HuH-7 (cell line): ENCODE measurements at places on chromosomes 2 and 18.

GRCh38 chr2:101788995-101789970 lies 91.8 kb downstream of the MAP4K4 start:
- no peak for DNase-seq

DNA sequence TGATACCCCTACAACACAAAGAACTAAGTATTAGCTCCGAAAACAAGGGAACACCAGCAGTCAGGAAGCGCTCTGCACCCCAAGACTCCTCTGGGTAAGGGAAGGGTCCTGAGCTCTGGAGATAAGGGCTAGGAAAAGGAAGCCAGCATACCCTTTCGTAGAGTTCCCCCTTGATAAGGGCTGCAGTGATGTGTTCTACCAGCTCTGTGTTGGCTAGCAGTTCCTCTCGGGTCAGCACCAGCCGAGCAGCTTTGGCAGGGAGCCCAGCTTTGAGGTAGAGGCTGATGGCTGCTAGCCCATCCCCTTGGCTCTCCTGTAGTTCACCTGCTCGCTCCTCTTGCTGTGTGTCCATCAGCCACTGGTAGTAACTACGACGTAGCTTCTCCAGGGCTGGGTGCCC lies 18.9 kb downstream of the KRTCAP3 start:
- no peak for DNase-seq

- DNase-seq: no peak
These were observed 13.1 kb downstream of the PIEZO2 start for GRCh38 chr18:11136241-11136640.

DNA sequence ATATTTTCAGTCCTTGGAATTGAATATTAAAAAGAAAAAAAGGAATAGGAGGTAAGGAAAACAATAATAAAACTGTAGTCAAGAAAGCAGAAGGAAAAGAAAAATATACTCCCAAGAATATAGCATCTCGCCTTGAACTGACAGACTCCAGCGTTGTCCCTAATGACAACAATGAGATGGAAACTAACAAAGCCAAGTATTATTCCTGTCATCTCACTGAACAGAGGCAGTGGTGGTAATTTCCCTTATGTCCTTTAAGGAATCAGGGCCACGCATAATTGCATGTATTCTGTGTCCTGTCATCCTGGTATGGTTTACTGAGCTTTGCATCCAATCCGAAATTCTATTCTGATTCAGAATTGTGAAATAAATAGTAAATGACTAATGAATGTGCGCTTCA lies 158.9 kb downstream of the LRRTM4 start:
- no peak for DNase-seq
